Right lung (tissue), 10 donors: ENCODE measurements at places on chromosomes 16 and 17.

GRCh38 chr17:50064253-50065001 is 8.5 kb downstream of the ITGA3 start:
- no peak for DNase-seq

DNA sequence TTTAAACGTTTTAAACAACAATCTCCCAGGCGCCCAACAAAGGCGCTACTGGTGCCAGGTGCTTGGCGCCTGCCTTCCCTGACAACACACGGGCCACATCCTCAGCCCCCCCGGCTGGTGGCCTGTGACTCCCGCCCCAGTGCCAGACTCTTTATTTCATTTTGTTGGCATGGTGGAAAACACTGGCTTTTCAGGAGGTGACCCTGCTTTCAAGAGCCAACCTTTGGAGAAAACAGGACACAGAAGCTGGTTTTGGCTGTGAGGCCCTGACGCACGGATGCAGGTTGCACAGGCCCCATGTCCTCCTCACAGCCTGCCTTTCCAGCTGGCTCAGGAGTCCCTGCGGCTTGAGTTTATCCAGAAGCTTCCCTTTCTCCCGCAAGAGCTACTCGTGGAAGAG is 100.0 kb downstream of the METRNL start:
- DNase-seq = no peak

GRCh38 chr16:89207993-89208392 is 7.7 kb upstream of the SLC22A31 start:
- DNase-seq = no peak

DNA sequence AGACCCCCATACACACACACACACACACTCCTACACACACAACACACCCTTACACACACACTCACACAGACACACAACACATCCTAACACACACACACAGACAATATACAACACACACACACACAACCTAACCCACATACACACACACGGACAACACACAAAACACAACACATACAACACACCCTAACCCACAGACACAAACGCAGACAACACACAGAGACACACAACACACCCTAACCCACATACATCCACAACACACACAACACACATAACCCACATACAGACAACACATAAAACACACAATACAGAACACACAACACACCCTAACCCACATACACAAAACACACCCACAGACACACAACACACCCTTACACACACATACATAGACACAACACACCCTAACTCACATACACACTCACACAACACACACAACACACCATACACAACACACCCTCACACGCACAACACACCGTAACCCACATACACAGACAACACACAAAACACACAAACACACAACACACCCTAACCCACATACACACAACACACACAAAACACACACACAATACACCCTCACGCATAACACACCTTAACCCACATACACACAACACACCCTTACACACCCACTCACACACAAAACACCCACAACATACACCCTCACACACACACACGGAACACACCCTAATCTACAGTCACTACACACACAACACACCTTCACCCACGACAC is 4.4 kb downstream of the ASGR1 start:
- no peak for DNase-seq

DNA sequence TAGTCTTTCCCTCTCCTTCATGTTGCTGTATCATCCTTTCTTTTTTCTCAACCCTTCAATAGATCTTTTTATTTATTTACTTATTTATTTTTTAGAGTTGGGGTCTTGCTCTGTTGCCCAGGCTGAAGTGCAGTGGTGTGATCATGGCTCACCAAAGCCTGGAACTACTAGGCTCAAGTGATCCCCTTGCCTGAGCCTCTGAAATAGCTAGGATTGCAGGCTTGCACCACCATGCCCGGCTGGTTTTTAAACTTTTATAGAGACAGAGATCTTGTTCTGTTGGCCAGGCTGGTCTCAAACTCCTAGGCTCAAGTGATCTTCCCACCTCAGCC is 51.7 kb downstream of the SNX29 start:
- no peak for DNase-seq

GRCh38 chr16:64866021-64866420 is 255.8 kb downstream of the CDH11 start:
- no peak for DNase-seq

DNA sequence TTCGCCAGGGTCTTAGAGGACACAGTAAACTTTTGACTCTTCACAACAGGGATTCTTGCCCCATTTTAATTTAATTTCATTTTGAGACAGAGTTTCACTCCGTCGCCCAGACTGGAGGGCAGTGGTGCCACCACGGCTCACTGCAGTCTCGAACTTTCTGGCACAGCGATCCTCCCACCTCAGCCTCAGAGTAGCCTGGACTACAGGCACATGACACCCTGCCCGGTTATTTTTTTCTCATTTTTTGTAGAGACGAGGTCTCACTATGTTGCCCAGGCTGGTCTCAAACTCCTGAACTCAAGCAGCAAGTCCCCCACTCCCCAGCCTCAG is 329 bp upstream of the NLE1 start:
- no peak for DNase-seq

GRCh38 chr17:29582772-29583171 is 6.7 kb downstream of the GIT1 start:
- no peak for DNase-seq

GRCh38 chr17:33955461-33955860 is 299.6 kb upstream of the CCL2 start:
- DNase-seq = no peak

DNA sequence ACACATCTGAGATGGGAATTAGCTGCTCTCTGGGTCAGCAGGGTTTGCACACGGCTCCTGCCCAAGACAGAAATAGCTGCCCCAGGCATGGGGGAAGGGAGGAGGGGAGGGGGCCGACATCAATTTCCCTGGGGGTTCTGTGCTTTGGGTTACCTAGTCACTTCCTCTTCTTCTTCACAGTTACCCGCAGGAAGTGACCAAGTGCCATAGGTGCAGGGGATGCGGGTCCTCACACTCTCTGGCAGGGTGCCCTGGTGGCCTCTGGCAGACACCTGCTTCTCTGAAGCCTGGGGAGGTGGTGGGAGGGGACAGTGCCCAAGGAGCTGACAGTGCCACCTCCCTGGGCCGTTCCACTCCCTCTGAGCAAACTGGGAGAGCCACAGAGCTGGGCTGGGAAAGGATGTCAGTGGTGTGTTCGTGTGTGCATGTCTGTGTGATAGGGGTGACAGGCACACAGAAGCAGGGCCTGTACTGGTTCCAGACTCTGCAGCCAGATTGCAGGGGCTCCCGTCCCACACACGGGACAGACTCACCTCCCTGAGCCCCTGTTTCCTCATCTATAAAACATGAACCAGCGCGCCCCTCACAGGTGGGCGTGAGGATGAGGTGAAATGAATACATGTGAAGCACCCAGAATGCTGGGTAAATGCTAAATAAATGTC is 18.2 kb downstream of the SCN4A start:
- DNase-seq = no peak

DNA sequence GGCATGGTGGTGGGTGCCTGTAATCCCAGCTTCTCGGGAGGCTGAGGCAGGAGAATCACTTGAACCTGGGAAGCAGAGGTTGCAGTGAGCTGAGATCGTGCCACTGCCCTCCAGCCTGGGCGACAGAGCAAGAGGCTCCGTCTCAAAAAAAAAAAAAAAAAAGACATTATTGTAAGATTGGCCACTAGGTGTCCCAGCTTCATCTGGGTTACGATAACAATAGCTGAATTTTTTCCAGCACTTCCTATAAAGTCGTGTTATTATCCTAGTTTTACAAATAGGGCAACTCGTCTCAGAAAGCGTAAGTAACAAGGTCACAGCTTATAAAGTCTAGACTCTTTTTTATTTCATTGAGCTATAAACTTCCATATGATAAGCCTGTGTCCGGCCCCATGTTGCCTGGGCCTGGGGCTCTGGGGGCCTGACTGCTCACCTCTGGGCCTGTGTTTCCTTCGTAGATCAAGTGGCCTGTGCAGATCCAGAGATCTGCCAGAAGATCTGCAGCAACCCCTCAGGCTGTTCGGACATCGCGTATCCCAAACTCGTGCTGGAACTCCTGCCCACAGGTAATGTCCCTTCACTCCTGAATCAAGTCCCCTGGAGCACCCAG is 60.5 kb downstream of the SLC5A11 start:
- no peak for DNase-seq

GRCh38 chr17:71974051-71974450 is 146.8 kb upstream of the SOX9 start:
- no peak for DNase-seq

GRCh38 chr16:58039829-58040495 is 14.4 kb downstream of the MMP15 start:
- no peak for DNase-seq

- no peak for DNase-seq
Measured at GRCh38 chr17:41013606-41014005, 4.7 kb upstream of the KRTAP3-1 start.

DNA sequence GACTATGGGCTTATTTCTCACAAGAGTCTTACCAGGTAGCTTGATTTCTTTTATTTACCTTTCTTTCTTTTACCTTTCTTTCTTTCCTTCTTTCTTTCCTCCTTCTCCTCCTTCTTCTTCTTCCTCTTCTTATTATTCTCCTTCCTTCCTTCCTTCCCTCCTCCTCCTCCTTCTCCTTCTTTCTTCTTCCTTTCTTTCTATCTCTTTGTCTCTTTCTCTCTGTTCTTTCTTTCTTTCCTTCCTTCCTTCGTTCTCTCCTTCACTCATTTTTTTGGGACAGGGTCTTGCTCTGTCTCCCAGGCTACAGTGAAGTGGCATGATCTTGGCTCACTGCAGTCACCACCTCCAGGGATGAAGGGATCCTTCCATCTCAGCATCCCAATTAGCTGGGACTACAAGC is 363.6 kb upstream of the MAF start:
- no peak for DNase-seq

DNA sequence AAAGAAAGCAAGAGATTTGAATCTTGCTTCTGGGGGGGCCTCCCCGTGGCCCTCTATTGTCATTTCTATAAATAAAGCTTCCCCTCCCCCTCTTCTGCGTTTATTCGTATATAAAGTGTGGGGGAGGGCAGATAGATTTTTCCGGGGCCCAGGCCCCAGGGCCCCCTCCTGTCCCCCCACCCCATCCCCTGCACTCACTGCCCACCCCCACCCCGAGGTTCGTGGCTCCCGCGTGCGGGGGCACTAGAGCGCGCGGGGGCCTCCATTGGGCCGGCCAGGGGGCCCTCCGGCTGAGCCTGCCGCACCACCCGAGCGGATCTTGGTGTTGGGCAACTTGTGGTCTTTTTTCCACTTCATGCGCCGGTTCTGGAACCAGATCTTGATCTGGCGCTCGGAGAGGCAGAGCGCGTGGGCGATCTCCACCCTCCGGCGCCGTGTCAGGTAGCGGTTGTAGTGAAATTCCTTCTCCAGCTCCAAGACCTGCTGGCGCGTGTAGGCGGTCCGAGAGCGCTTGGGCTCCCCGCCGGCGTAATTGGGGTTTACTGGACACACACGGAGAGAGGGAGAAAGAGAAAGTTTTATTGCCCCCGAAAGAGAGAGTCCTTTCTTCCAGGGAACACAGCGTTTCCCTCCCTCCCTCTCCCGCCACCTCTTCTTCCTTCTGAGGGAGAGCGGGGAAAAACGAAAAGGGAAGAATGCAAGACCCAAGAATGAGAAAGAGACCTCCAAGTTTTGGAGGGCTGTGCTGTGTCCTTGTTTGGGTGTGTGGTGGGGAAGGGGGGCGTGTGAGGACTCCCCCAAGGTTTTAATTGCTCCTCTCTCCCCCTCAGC is 1.5 kb downstream of the HOXB4 start:
- no peak for DNase-seq

DNA sequence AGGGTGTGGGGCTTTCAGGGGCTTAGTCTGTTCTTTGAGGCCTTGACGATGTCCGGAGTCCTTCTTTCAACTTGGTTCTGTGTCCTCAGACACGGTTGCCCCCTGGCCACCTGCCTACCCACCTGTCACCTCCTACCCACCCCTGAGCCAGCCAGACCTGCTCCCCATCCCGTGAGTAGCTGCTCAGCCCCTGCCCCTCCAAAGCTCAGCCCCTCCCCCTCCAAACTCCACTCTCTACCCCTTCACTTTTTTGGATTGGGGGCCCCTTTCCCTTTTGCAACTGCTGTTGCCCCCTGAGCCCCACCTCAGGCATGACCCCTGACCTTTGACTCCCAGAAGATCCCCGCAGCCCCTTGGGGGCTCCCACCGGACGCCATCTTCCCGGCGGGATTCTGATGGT is 1.2 kb downstream of the LAT start:
- no peak for DNase-seq

GRCh38 chr16:27780468-27781194 is 230.7 kb downstream of the KATNIP start:
- no peak for DNase-seq

DNA sequence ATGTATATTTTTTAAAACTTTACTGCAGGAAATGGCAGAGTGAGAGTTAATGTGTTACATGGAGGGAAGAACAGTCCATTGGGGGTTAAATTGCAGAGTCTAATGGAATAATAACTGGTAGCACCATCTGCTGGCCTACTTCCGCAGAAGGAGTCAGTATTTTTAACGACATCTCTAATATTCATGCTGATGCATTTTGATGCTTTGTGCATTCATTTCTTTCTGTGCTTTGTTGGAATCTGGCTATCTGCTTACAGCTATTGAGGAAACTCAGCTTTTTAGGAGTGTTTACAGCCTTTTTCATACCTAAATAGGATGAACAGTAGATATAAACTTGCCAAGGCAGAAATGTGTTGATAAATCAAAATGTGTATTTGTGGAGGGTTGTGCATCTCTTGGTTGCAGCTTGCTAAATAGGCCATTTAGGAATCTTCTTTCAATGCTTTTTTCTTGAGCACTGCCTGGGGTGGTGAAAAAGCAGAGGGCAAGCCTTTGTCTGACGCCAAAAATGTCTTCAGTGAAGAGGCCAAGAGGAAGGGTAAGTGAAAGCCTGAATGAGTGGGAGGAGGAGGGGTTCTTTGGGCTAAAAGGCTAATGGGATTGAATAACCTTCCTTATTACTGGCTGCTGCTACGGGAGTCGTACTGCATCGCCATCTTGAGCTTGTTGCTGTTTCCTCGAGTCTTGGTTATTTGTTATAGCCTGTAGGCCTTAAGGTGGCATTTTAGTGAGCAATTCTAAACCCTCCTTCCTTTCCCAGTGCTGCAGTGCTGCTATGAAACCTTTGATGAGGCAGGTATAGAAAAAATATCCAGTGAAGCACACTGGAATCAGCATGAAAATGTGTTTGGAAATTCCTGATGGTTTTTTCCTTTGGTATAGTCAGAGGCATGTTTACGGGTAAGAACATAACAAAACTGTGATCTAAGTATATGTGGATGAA is 153.3 kb downstream of the CHD9 start:
- peak; percentile 81 for DNase-seq

- no peak for DNase-seq
Measured at GRCh38 chr16:3098459-3099394, at the start of gene ZSCAN10. ZSCAN10 (minus strand) TSS chr16:3099294; CDS start chr16:3092937, 6,357 bp downstream.
